ENCODE measurements at places on chromosomes 3 and 15.

GRCh38 chr15:63491116-63491827 is 13.1 kb upstream of the USP3 start:
- no peak for DNase-seq

GRCh38 chr3:63900459-63900858 is 11.7 kb downstream of the SCAANT1 start:
- DNase-seq: no peak

- no peak for DNase-seq
Observed at GRCh38 chr3:13072600-13073325, 466 bp downstream of the IQSEC1 start.

DNA sequence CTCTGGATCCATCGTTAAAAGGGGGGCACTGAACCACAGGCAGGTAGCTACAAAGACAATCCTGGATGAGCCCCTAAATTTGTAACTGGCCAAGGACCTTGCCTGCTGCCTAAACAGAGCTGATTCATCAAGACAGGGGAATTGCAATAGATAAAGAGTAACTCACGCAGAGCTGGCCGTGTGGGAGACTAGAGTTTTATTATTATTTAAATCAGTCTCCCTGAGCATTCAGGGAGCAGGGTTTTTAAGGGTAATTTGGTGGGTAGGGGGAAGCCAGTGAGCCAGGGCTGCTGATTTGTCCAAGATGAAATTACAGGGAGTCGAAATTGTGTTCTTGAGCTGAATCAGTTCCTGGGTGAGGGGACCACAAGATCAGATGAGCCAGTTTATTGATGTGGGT is 885.1 kb upstream of the CADM2 start:
- no peak for DNase-seq

DNA sequence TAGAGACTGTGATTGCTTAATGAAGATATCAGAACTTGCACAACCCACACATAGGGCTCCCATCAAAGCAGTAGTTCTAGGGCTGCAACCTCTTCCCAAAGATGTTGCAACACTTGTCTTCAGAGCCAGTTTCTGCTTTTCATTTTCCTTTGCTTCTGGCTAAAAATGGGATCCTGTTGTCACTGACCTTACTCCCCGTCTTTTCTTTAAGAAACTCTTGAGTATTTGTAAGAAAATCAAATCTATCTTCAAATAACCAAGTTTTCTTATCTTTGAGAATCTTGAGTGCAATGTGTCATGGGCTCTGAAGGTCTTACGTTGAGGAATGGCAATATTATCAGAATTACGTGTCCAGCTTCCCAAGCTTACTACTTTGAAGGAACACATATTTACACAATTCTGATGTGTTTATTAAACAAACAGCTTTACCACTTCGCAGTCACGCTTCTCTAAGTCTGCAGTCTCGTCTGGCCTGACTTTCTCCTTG is 24.1 kb downstream of the CACNA1D start:
- no peak for DNase-seq

DNA sequence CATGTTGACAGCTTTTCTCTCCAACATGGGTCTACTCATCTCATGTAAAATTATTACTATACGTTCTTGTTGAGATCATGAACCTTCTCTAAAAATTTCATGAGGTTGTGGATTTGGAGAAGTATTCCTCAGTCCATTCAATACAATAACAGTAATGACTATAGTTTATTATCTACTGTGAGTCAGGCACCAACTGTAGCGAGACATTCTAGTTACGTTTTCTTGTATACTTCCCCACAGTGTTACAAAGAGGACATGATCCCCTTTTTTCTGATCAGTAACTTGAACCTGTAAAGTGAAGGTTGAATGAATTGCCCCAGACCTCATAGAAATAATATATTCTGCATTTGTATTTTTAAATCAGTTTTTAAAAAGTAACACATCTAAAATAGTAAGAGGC is 76.4 kb downstream of the AKAP13 start:
- no peak for DNase-seq

- DNase-seq: no peak
Observed at GRCh38 chr3:167866331-167866730, 130.8 kb downstream of the SERPINI1 start.
